ENCODE measurements at places on chromosomes 1 and 21.
A peak's percentile ranks its signal among the peaks of the same experiment; 100 is the strongest.

DNA sequence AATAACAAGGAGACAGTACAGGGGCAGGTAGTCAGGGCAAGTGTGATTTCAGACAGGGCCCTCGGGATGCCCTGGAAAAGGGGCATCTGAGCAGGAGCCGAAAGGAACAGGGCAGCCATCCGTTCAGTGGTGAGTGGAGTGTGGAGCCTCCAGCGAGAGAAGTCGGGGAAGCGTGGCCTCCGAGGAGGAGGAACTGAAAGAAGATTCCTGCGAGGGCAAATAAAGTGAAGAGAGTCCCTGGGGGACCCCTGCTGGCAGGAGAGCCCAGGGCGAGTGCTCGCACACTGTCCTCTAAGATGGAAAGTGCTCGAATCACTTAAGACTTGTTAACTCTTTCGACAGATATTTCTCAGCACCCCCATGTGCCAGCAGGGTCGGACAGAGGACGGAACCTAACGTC is 3.5 kb upstream of the UTS2 start:
- no peak for DNase-seq

GRCh38 chr1:1013105-1013921 is at the start of gene ISG15:
TSS of gene ISG15 (plus strand) at chr1:1013497. CDS start at chr1:1013574, 77 bp downstream.
- DNase-seq: peak; percentile 78

- no peak for DNase-seq
These were observed at the start of gene GBP1 for GRCh38 chr1:89065079-89065868. TSS of gene GBP1 (minus strand) at chr1:89065208. CDS start at chr1:89063234, 1,974 bp downstream.

- no peak for DNase-seq
These were observed 10.4 kb downstream of the FGR start for GRCh38 chr1:27624467-27625178.

- DNase-seq: no peak
These were observed 2.7 kb upstream of the PTPN22 start for GRCh38 chr1:113874012-113874879.
